ENCODE measurements at places on chromosomes 7 and 10. TPM values are rescaled to one million over a fixed set of nuclear protein-coding genes. Genes with fewer than 3 reads are reported as not detected.

GRCh38 chr10:88880282-88881076, 434 bp downstream of the STAMBPL1 start:
- no peak for DNase-seq

AGAP3 gene
- 70.7 TPM for total RNA-seq

ANKRD7 gene
- total RNA-seq: not detected

CFAP43 gene
- 0.18 TPM for total RNA-seq

NOD1 gene
- total RNA-seq: 41.0 TPM

DNA sequence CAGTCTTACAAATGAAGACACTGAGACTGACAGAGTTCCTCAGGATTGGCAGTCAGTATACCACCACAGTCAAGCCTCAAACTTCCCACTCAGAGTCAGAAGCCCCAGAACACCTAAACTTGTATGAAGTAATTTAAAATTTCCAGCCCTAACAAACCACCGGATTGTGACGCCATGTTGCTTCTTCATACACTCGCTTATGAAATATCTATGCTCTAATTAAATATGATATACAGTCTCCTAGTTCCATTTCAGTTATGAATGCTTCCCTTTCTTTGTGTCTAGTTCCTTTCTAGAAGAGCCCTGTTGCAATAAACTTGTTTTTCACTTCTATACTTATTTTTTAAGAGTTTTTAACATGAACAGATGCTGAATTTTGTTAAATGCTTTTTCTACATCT, 172.0 kb upstream of the NOBOX start:
- DNase-seq: no peak

GRCh38 chr10:34729619-34730018, 85.5 kb downstream of the PARD3 start:
- DNase-seq: no peak

- no peak for DNase-seq
Observed at GRCh38 chr7:155508376-155509358, 37.7 kb downstream of the CNPY1 start.

- no peak for DNase-seq
Observed at GRCh38 chr10:86292462-86293395, 73.9 kb downstream of the GRID1 start.

DNA sequence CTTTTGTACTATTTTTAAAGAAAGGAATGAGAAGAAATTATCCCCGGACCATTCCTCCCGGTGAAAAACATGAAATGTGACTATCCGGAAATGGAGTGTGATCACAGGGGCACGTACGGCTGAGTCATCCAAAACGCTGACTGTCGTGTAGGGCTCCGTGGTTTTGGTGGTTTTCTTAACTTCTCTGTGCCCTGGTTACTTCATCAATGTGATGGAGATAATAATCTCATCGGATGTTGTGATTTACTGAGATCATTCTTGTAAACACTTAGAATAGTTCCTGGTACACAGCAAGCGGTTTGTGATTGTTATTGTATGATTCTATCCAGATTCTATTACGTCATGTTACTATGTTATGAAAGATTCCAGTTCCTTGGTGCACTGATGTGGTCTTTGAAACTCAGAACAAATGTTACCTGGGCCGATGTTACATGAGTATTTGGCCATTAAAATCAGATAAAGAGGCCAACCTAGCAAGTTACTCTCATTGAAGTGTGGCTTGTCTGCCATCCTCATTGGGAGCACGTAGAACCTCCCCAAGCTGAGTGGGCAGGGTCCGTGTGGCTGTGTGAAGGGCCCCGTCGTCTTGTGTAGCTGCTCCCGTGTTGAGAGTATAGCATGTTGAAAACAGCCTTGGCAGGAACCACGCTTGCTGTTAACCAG, 99.5 kb downstream of the CAMK1D start:
- DNase-seq: no peak

TAS2R41 gene
- total RNA-seq: not detected

DNA sequence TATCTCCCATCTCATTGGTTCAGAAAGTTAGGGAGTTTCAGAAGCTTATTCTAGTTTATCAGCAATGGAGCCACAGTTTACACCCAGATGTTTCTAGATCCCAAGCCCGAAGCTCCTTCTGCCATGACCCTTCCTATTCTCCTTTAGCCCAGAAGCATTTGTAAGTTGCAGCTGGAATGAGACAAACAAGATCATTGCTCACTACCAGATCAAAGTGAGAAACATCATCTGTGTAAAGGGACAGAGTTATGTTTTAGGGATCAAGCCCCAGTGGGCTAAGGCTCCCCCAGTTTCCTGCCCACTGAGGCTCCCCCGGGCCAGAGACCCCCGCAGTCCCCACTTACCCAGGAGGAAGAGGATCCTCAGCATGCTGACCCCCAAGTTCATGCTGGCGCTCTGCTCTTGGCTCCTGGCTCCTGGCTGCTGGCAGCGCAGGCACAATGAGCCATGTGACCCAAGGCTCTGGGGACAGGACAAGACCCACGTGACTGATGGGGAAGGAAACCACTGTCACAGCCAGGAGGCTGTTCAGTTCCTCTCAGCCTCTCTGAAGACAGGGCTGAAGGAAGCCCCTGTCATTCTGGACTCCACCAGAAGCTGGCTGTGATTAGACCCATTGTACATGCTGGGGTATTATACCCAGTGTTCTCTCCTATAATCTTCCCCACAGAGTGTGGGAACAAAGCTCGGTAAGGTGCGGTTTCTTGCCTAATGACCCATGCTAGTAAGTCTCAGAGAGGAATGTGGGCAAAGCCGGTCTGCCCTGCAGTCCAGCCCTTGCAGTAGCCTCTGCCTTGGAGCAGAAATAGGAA, at the start of gene TMEM273:
TMEM273 (minus strand) TSS at position 442 of the 812 bp plus-strand sequence; CDS start at position 387, 55 bp downstream.
- DNase-seq: no peak

DNA sequence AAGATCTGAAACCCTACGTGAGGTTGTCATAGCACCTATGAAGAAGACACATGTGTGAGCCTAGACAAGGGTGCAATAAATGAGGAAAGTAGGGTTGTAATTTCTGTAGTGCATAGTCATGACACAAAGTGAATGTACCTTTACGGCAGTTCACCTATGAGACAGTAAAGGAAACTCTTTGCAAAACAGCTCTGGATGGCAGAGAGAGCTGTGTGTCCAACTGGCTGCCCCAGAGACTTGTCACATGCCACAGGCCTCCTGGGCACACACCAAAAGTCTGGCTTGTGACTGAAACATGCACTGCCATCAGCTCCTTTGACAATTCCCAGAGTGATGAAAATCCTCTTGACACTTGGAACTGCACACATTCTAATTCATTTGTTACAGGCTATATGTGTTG, 90.7 kb upstream of the NAMPT start:
- DNase-seq: no peak

GRCh38 chr10:61346796-61347413, 106.3 kb downstream of the TMEM26 start:
- DNase-seq: no peak

- no peak for DNase-seq
Observed at GRCh38 chr10:35262436-35262835, 73.9 kb upstream of the CCNY start.

C7orf57 gene
- total RNA-seq: 0.64 TPM

DNA sequence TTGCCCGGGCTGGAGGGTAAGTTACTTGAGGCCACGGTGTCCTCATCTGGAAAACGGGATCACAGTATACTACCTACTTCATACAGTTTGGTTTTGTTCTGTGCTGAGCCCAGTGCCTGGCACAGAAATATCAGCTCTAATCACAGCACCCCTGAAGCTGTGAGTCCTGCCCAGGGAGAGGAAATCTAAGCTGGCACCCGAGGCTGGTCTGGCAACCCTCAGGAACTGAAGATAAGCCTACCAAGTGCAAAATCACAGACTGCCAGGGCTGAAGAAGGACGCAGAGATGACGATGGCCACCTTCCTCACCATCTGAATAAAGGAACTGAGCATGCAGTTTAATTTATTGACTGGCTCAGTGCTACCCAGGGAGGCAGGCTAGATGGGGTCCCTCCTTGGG, 7.7 kb upstream of the TMEM120A start:
- DNase-seq: no peak

Data from glomerular endothelial cell (primary cell).